SK-N-SH treated with all-trans-retinoic acid at 6 μM for 48 hours (cell line): ENCODE measurements at places on chromosomes 6 and 20.

- peak; percentile 76 for ATAC-seq
These were observed 44.9 kb downstream of the SNAI1 start for GRCh38 chr20:50027611-50028105.

DNA sequence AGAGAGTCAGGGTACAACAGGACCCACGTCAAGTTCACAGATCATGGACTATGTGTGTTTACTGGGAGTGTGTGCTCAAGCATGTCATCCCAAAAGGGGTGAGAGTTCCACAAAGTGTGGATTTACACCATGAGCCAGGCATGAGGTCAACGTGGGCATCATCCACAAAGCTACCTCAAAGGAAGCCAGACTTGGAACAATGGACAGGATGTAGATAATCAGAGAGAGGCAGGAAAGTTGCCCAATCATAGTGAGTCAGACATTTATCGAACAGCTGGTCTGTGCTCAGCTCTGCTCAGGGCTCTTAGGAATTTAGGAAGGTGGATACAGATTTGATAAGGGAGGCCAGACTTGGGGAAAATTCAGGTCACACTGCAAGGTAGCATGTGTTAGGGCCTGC lies 317.2 kb upstream of the CDYL start:
- no peak; the same call in 2 of the 3 replicates for ATAC-seq

- ATAC-seq: no peak
These were observed 53.5 kb downstream of the COL21A1 start for GRCh38 chr6:56193846-56194245.

GRCh38 chr20:64006902-64007301 lies 26.0 kb downstream of the PRPF6 start:
- no peak for ATAC-seq

DNA sequence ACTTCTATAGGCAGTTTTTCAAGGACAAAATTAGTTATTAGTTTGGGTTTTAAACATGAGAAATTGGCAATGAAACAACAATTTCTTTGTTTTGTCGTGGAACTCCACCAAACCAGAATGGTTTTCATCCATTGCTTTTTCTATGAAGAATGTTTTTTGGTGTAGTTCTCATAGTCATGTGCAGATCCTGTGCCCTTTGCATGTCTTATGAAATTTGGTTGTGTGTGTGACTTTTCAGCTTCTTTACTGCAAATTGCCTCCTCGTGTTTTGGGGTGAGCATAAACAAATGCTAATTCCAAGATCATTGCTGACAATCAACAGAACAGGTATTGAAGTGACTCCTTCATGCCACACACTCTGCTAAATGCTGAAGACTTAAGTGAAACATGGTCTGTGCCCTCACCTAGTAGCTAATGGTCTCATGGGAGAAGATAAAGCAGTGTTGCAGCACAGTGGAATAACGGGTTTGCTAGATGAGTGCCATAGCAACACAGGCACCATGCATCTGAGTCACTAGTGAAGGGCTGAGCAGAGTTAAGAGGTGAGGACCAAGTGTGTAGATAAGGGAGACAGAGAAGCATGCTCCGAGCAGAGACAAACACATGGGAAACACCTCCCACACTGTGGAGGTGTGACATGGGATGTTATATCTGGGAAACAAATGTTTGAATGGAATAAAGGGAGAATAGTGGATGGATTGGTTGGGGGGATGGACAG lies 120.0 kb downstream of the SLC16A10 start:
- no peak for ATAC-seq

DNA sequence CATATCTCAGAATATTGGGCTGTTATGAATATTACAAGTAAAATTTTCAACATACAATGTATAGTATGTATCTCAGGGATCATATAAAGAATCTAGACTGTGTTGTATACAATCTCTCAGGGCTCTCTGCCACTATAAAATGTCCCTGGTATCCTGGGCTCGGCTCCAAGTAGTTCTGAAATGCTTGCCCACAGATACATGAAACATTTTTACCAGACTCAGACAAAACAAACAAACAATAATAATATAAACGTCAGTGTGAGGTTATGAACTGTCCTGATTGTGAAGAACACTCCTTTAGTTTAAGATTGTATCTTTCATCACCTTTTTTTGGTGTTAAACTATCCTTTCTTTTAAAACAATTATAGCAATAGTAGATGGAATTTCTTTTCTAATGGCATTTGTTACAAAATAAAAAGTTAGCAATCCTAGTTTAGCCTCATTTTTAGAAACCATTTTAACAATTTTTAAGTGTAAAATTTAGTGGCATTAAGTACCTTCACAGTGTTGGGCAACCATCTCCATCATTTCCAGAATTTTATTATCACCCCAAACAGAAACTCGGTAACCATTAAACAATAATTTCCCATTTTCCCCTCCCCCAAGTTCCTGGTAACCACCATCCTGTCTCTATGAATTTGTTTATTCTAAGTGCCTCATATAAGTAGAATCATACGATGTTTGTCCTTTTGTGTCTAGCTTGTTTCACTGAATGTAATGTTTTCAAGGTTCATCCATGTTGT lies 17.4 kb upstream of the LY86 start:
- ATAC-seq: no peak

DNA sequence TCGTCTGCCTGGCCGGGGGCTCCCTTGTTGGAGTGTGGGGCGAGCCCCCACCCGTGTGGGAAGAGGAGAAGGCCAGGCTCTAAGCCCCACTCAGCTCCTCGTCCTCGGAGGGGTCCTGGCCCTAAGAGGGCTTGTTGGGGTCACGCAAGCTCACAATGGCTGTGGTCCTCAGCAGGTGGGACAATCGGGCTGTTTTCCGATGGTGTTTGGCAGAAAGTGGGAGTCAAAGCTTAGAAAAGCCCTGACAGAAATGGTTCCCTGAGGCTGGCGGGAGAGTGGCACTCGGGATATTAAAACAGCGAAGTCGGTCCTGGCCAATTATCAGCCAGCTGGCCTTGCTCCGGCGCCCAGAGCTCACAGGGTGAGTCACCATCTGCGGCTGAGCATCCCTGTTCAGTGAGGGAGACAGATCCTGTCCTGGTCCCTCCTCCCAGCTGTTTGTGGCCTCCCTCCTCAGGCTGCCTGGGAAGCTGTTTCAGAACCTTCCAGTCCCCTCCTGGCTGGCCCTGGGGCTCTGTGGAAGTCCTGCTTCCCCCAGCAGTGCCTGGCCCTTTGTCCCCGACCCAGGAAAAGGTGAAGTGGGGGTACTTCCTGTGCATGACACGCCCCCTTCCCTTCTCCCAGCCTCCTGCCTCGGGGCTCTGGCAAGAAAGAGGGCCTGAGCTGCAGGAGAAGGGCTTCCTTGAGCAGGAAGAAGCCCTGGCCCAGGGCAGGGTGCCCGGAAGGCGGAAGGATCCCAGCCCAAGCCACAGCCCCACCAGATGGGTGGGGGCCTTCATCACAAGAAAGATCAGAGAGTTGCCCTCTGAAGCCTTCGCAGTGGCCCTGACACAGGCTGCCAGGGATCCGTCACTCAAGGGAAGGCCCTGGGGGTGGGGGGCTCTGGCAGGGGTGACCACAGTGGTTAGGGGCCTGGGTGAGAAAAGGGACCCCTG lies 53.6 kb upstream of the BHLHE23 start:
- ATAC-seq: peak; percentile 75

DNA sequence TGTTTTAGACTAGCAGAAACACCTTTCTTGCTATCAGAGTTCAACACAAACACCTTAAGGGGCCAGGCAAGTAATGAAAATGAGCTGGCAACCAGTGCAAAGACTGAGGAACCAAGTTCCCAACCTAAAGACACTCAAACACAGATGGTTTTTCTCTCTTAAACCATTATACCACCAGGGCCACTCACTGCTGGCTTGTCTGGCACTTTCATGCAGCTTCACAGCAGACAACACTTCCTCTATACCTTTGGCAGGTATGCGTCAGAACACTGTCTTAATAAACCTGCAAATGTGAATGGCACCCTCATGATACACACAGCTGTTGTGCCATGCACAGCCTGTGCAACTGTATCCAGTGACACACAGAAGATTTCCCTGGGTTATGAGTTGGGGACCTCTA lies 41.6 kb downstream of the NFATC2 start:
- ATAC-seq: no peak

DNA sequence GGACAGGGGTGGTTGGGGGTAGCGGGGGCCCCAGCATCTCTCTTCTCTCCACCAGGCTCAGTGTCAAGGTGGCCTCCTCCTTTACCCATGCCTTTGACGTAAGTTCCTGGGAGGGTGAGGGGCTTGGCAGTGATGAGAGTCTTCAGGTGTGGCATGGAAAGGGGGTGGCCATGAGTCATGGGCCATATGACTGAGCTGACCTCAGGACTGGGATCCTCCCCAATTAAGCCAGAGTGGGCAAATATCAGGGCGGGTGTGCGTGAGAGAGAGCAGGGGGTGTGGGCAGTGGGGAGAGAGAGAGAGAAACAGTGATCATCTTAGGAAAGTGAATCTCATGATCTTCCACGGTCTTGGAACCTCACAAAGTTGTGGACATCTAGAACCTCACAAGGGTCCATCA lies 8.2 kb upstream of the BPIFB4 start:
- no peak for ATAC-seq

- peak; percentile 70 for ATAC-seq
These were observed 519.1 kb upstream of the EYS start for GRCh38 chr6:66226109-66226508.

DNA sequence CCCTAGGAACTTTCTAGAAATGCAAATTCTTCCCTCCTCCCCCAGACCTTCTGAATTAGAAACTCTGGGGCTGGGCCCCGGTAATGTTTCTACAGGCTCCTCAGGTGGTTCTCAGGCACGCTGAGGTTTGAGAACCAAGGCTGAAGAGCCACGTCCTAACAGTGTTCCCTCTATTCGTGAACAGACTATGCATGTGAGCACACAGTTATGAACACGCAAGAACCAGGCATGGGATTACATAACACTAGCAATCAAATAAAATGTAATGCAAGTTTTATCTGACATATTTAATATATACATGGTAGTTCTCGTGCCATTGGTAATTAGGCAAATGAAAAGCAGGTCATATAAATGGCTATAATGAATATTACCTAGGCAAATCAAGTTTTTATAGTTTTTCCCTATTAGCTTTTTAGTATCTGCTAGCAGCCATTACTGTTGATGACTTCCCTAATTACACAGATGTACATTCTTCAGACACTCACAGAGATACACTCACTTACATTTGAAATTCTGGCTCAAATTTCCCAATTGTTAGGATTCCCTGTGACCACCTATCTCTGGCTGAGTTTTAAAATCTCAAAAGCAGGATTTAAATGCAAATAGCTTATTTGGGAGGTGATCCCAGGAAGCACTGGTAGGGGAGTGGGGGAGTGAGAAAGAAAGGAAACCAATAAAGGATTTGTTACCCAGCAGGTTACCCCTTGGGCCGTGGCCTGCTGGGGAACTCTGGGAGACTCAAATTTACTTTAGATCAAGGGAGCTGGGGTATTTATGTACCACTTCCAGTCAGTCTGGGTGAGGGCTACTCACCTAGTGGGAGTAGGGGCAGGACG lies 104.1 kb downstream of the TCP11 start:
- no peak for ATAC-seq

GRCh38 chr20:51972056-51972455 lies 169.7 kb upstream of the SALL4 start:
- ATAC-seq: no peak

- no peak for ATAC-seq
These were observed 451.5 kb downstream of the PLCB1 start for GRCh38 chr20:8583566-8584043.

- ATAC-seq: no peak
These were observed 202.2 kb downstream of the PTPRT start for GRCh38 chr20:42987376-42988114.

DNA sequence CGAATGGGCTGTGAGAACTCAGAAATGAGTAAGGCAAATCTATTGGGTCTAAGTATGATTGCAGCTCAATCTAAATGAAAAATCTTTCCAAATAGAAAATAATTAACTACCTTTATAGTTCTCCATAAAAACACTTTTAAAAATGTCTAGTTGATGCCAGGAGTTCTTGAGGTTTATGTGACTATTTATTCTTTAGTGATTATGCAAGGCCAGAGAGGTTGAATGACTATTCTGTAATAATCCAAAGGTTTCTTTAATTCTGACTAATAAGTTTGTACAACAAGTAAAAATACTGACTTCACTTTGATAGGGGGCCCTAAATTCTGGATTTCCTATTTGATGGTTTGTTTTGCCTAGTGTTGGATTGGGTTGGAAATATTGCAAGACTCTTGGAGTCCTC lies 461.2 kb downstream of the EPM2A start:
- ATAC-seq: no peak

DNA sequence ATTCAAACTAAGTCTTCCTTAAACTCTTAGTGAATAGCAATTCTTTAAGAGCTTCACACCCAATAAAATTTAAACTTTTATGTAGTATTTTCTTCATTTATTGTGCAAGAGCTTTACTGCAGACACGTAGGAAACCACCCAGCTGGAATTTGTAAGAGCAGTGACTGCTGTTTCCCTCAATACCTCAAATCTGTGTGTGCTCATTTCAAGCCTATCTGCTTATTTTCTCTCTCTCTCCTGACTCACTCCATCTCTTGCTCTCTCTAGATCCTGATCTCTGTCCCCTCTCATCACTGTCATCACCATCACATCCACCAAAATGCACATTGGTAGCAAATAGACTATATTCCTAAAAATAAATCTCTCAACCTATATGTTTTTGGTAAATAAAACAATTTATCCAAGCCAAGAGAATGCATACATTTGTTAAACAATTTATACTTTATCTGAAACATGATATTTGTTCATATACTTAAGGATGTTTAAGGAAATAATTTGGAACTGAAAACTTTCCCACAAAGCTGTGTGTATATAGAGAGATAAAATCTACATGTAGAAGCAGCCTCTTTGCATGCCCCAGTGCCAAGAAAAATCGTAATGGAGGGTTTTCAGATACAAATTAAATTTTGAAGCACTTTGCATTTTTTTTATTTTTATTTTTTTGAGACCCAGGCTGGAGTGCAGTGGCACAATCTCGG lies 273.0 kb downstream of the TFAP2A start:
- ATAC-seq: no peak

GRCh38 chr20:32062776-32063170 lies 10.7 kb downstream of the HCK start:
- ATAC-seq: no peak

- no peak for ATAC-seq
These were observed 137.7 kb downstream of the BACH2 start for GRCh38 chr6:90158936-90159335.

DNA sequence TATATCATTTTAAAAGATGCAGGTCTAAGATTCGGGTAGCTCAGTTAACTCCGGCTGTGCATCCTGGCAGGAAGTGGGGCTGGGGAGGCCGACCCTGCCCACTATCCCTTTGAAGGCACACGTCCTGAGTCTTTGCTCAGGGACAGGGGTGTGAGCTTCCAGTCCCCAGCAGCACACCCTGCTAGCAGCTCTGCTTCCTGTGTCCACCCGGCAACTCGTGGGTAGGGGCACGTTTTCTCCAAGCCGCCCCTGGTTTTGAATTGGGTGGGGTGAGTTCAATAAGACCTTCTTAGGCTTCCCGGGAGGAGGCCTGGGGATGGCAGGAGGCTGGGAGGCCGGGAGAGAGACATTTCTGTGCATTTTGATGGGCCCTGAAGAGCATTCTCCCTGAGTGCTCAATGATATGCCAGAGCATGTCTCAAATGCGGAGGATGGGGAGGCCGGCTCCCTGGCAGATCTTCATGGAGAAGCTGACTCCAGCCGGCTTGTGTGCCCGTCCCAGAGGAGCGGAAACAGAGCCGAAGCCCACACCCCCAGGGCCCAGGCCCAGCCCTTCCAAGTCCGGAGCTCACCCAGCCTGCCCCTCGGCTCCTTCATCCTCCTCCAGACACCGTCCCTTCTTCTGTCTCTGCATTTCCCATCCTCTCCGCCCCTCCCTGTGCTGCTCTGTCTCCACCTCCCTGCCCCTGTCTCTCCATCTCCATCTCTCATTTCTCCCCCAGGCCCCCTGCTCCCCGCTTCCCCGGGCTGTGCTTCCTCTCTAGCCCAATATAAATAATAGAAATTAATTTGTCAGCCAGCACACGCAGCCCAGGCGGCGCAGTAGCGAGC lies 36.3 kb upstream of the ZFAND3 start:
- ATAC-seq: no peak
